IMR-90 (cell line): ENCODE measurements at places on chromosomes 5 and 9.

- DNase-seq: no peak
Observed at GRCh38 chr9:135573124-135573523, 11.6 kb downstream of the PAEP start.

DNA sequence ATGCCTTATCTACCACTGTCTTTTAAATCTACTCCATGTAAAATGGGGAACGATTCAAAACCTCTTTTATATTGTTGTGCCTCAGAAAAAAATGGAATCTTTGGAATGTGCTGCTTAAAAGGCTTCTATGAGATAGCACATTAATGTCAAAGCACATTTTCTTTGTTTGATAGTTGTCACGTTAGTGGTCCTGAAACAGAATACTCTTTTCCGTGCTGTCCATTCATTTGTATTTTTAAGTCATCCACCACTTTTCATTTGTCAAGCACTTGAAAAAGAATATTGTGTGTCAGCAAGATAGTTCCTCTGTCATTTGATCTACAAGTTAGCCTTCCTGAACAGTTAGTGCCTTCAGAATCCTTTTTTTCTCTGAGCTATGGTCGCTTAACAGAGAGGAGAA, 246.9 kb downstream of the MAST4 start:
- DNase-seq: no peak

GRCh38 chr9:91103931-91104330, 257.8 kb downstream of the AUH start:
- DNase-seq: peak; percentile 45

DNA sequence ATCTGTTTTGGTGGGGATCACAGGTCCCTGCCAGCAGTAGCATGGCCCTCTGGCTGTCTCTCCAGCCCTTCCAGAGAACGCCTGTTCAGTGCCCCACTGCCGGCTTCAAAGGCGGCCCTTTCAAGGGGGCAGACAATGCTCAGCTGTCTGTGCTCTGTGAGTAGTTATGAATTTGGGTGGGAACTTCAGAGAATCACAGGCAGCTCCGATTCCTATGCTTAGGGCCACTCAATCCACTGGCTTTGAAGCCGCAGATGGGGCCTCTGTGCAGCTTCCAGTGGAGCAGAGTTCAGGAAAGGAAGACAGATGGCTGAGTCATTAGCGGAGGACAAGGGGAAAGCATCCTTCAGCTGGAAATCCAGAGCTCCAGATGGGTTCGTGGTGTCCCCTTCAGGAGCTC, 42.4 kb downstream of the NKX2-5 start:
- DNase-seq: no peak

GRCh38 chr9:91392435-91392834, 30.7 kb upstream of the AUH start:
- no peak for DNase-seq

GRCh38 chr5:108054349-108054748, 327.5 kb downstream of the FBXL17 start:
- no peak for DNase-seq

DNA sequence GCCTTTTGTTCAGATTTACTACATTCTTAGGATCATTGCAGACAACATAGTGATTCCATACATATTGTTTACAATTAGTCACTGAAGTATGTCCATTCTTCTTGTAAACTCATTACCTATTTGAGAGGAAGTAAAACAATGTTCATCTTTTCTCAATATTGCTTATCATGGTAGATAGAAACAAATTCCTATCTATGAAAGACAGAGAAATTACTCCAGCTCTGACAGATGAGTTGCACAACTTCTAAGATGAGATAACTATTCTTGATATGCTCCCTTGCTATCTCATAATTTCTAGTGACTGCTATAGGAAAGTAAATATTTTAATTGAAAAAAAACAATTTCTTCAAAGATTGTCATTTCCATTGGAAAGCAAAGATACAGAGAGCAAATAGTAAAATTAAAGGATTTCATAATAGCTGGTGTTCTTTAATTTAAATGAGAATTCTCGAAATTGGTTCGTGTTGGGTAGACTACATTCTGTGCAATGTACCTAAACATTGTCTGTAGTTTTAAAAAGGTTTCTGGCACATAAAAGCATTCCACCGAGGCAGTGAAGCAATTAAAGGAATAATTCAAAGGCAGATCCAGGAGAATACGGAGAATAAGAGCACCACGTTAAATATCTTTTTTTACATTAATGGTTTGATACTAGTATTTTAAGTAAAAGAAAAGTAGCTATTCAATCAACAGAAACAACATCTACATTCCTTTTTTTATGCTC, 1029.1 kb upstream of the ACO1 start:
- DNase-seq: no peak

GRCh38 chr5:103003872-103004271, 116.1 kb downstream of the GIN1 start:
- no peak for DNase-seq

GRCh38 chr5:155017610-155018009, 4.1 kb downstream of the KIF4B start:
- DNase-seq: no peak

DNA sequence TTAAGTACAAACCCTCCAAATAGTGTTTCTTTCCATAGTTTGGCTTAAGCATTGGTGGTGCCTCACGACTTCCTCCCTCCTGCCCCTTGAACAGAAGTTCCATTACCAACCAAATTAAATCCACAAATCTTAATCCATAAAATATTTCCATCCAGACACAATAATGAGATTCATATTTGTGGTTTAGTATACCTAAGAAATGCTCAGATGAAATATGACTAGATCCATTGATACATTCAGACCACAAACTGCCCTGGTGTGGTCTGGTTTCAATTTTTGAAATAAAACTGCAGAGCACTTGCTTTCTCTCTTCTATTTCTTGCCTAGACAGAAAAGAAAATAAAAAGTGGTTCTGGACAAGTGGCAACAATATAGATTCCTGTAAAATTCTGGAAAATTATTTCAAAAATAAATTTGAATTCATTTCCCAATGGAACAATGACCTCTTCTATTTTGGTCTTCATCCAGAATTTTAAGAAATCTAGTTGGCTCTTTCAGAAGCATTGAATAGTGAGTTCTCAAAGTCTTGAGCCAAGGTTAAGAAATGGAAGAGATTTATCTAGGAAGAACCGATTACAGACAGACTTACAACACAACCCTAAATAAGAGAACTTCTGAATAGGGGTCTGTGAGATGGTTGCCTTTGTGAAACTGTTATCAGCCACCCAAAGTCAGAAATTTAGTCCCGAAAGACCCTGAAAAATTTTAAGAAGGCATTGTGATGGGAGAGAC, 14.0 kb downstream of the TNC start:
- no peak for DNase-seq

DNA sequence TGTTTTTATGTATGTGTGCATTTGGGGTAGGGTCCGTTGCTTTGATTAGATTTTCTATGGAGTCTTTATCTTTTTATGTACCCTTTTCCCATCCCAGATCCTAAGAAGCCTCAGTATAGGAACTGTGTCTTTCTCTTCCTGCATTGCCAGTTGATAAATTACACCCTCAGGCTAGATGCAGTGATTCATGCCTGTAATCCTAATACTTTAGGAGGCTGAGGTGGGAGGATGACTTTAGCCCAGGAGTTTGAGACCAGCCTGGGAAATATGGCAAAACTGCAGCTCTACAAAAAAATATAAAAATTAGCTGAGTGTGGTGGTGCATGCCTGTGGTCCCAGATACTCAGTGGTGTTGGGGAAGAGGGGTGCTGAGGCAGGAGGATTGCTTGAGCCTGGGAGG, 40.2 kb downstream of the NLN start:
- DNase-seq: no peak

DNA sequence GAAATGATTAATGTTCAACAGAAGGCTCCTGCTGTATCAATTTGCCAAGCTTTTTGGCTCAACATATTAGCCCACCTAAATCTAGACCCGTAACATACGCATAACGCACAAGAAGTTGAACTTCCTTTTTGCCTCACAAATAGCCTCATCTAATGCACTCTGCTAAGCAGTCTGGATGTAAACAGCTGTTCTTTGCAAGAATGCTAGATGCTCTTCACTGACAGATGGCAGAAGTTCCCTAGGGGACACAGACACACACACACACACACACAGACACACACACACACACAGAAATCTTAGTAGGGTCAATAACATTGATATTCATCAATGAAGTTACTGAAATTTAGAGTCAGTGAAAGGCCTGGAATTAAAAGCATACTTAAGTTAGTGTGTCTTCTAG, 13.2 kb upstream of the PCA3 start:
- DNase-seq: no peak

DNA sequence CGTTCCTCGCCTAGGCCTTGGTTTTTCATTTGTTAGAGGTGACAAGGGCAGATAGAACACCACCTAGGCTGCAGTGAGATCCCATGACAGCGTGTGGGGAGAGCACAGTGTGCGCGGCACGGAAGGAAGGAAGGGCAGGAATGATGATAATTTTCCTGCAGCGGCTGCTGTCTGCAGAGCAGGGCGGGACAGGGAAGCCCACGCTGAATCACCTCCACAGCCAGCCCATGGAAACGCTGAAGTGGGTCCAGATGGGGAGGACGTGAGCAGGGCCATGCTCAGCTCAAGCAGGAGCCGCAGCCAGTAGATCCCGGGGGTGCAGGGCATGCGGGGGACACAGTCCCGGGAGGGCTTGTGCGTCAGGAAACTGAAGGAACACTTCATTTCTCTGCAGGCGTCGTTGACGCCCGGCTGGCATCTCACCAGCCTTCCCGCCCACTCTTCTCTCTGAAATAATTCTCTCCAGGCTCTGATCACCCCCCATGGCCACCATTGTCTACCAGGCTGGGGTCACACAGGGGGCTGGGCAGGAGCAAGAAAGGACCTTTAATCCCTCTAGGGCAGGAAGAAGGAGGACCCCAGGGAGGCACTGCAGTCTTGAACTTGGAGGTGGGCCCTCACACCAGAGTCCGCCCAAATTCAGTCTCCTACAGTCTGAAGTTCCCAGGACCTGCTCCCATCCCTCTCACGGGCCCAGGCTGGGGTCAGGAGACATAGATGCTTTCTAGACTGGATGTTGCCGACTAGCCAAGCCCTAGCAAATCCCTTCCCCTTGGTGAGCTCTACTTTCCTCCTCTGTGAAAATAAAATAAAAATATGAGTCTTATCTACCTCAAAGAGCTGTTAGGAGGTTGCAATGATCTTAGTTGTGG, 20.9 kb upstream of the SYNPO start:
- peak; percentile 87 for DNase-seq

DNA sequence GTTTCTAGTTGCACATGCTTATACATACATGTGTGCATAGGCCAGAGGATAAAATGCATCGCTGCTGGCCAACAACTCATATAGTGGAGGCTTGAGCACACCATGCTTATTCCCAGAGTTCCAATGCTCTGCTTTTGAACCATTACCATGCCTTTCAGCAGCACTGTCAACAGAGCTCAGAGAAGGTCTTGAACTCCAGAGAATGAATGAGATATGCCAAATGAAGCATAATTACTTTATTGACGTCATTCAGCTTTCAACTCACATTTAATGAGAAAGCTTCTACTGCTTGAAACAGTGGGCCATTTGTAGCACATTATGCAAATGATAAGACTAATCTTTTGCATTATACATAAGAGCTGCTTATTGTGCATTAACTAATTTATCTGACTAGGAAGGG, 765.3 kb upstream of the GRAMD2B start:
- no peak for DNase-seq

GRCh38 chr5:75037106-75037505, 15.3 kb downstream of the GCNT4 start:
- peak; percentile 93 for DNase-seq

DNA sequence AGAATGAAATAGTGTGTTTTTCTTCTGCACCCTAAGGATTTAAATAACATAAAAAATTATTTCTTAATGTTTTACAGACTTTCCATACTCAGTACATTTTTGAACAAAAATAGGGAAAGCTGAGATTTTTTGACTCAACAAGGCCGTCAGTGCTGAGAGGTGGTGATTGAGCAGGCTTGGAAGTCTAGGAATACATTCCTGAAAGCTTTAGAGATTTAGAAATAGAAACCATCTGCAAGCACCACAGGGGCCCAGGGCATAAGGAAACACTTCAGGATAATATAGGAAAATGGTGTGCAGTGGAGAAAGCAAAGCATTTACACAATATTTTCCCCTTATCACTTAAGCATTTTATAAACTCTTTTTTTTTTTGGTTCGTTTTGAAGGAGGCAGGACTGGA, 5.2 kb downstream of the BASP1 start:
- DNase-seq: no peak

- DNase-seq: no peak
Observed at GRCh38 chr9:114150608-114151007, 4.7 kb upstream of the COL27A1 start.

DNA sequence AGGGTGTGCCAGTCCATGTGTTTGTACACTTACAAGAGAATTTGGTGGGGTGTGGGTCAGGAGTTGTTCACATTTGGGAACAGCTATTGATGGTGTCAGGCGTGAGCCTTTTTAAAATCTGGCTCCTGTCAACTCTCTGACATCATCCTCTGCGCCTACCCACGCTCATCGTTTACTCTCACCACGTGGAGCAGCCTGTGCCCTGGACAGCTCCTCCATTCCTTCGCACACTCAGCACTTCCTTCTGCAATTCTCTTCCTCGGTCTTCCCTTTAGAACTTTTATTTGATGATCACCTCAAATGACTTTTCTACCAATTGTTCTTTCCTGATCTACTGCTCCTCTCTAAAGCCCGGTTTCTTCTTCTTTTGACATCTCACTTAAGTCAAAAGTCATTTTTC, 42.1 kb upstream of the GNAQ start:
- no peak for DNase-seq

GRCh38 chr5:122770477-122770876, 4.4 kb upstream of the SNX2 start:
- no peak for DNase-seq

- no peak for DNase-seq
Observed at GRCh38 chr9:121809356-121810050, 158.1 kb downstream of the DAB2IP start.

DNA sequence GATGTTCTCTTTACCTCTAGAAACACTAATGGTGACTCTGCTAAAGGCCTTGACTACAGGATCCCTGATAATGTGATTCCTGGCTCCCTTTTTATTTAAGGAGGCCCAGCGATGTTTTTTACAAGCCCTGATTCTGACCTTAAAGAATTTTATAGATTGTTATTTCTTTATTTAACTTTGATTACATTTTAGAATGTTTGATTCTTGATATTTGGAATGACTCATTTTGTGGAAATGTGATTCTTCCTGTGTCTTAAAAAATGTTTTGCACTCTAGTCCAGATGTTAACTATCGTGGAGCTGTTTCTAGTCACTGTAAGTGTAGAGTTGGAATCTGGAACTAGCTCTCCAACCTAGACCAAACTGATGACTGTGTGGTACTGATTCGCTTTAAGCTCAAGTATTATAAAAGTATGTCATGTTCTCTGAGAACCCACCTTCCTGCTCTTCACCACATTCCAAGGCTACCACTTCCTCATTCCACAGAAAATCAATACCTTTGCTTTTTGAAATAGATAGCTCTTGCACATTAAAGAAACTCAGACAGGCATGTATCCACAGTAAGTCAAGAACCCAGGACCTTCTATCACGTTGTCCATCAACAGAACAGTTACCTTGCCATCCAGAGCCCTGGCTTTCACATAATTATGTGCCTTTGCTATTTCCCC, 65.2 kb downstream of the JMY start:
- DNase-seq: peak; percentile 78

GRCh38 chr5:124438903-124439281, 307.5 kb downstream of the ZNF608 start:
- no peak for DNase-seq

- DNase-seq: peak; percentile 3
Observed at GRCh38 chr5:161094411-161094810, 242.4 kb upstream of the ATP10B start.
